ENCODE measurements at places on chromosomes 1 and 21. TPM values are rescaled to one million over a fixed set of nuclear protein-coding genes. Genes with fewer than 3 reads are reported as not detected.

DNA sequence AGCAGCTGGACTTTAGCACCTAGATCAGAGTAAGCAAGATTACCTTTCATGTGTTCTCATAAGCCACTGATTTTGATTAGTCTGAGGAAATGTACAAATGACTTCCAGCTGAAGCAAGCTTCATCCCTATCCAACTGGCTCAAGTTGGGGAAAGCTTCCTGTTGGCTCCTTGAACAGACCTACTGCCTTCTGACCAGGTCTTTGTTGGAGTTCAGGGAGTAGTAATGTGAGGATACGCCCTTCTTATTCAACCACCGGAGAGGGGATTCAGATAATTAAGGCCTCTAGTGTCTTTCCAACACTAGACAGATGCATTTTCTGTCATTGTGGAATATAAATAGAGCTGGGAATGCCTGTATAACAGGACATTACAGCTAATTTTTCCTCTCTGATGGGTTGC lies 268.9 kb downstream of the TGFB2 start:
- DNase-seq, result no peak

The FAM177B gene
- total RNA-seq, result not detected

DNA sequence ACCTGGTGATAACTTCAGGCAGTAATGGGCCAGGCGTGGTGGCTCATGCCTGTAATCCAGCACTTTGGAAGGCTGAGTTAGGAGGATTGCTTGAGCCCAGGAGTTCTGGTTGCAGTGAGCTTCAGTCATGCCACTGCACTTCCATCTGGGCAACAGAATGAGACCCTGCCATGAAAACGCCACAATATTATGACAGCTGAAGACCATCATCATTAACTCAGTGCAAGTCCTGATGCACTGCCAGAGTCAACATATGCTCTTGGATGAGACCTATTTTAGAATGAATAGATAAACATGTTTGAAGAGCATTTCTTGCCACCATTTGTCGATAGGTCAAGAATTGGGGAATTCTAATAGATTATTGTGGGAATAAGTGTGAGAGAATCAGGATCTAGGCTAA lies 26.4 kb downstream of the HENMT1 start:
- DNase-seq, result no peak

DNA sequence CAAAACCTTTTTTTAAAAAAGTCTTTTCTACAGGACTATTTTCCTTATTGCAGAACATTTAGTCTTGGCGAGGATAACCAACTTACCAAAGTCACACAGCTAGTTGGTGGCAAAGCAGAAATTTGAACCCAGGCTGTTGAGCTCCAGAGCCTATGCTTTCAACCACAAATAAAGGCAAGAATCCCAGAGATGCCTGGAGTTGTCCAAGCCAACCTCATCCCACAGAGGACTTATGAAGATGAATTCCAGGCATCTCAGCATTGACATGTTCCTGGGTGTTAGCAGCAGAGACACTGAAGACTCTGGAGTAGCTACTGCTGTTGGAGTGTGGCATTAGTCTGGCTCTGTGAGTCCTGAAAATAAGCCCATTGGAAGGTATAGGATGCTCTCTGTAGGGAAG lies 287.6 kb upstream of the C1orf105 start:
- DNase-seq, result no peak

Measured in endodermal cell (in vitro differentiated cells).